GM23248 (cell line): ENCODE measurements at places on chromosomes 5 and 9. TPM values are rescaled to one million over a fixed set of nuclear protein-coding genes. Genes with fewer than 3 reads are reported as not detected.

LTC4S gene
- 3.7 and 6.6 TPM in 2 replicates for total RNA-seq

ACOT12 gene
- not detected in 2 replicates for total RNA-seq

FUBP3 gene
- 52.0 and 53.5 TPM in 2 replicates for total RNA-seq

ARL14EPL gene
- total RNA-seq = not detected in 2 replicates

CDH9 gene
- not detected in 2 replicates for total RNA-seq

ABCA2 gene
- total RNA-seq = 33.2 and 49.4 TPM in 2 replicates

LCN1 gene
- total RNA-seq = not detected in 2 replicates

IL3 gene
- not detected in 2 replicates for total RNA-seq

IPO11 gene
- 19.5 and 26.5 TPM in 2 replicates for total RNA-seq

GRM6 gene
- total RNA-seq = not detected in 2 replicates

ITK gene
- total RNA-seq = 0.11 TPM in 1 of 2 replicates, not detected in the other

LHFPL2 gene
- total RNA-seq = 13.7 and 14.4 TPM in 2 replicates

GZMA gene
- total RNA-seq = not detected in 2 replicates

KIF20A gene
- total RNA-seq = 26.0 and 27.3 TPM in 2 replicates

FOXD4L5 gene
- total RNA-seq = not detected in 2 replicates

C5orf52 gene
- total RNA-seq = not detected in 2 replicates

PLPP7 gene
- total RNA-seq = 0.13 and 0.32 TPM in 2 replicates

GCNT4 gene
- total RNA-seq = 1.4 and 2.8 TPM in 2 replicates

SLC36A3 gene
- total RNA-seq = not detected in 2 replicates

KIF27 gene
- total RNA-seq = 2.5 and 3.5 TPM in 2 replicates

HMGCS1 gene
- total RNA-seq = 10.4 and 14.8 TPM in 2 replicates

LURAP1L gene
- total RNA-seq = 16.2 and 30.4 TPM in 2 replicates

PPP3R2 gene
- total RNA-seq = not detected in 2 replicates

SLC22A4 gene
- total RNA-seq = 26.0 and 26.3 TPM in 2 replicates

NDOR1 gene
- 12.1 and 12.4 TPM in 2 replicates for total RNA-seq

PCDHA6 gene
- total RNA-seq = 0.13 and 0.22 TPM in 2 replicates

ARL15 gene
- 7.8 and 15.4 TPM in 2 replicates for total RNA-seq

FER gene
- total RNA-seq = 16.6 and 26.8 TPM in 2 replicates

SHC3 gene
- 0.54 and 0.63 TPM in 2 replicates for total RNA-seq

PCDHGA11 gene
- 21.7 and 25.3 TPM in 2 replicates for total RNA-seq

PARP8 gene
- 1.1 and 1.9 TPM in 2 replicates for total RNA-seq

FYB1 gene
- under 0.01 TPM in 1 of 2 replicates, not detected in the other for total RNA-seq

LOX gene
- total RNA-seq = 418 and 440 TPM in 2 replicates

ZNF782 gene
- 2.9 and 4.8 TPM in 2 replicates for total RNA-seq

REEP2 gene
- 4.4 and 5.0 TPM in 2 replicates for total RNA-seq

EMB gene
- 0.22 TPM in 1 of 2 replicates, not detected in the other for total RNA-seq

SLC27A4 gene
- 22.9 and 30.9 TPM in 2 replicates for total RNA-seq

WNT8A gene
- total RNA-seq = not detected in 2 replicates

LAMC3 gene
- not detected in 2 replicates for total RNA-seq

CD14 gene
- 1.9 and 6.1 TPM in 2 replicates for total RNA-seq

TMEM252 gene
- not detected in 2 replicates for total RNA-seq

IL5 gene
- not detected in 2 replicates for total RNA-seq

NEUROG1 gene
- not detected in 2 replicates for total RNA-seq

TAF11L12 gene
- not detected in 2 replicates for total RNA-seq

GARIN3 gene
- not detected in 2 replicates for total RNA-seq

KCNV2 gene
- not detected in 2 replicates for total RNA-seq

FKBP15 gene
- 23.1 and 26.1 TPM in 2 replicates for total RNA-seq

IL7R gene
- total RNA-seq = 12.6 and 16.9 TPM in 2 replicates

ZSWIM6 gene
- total RNA-seq = 3.9 and 4.8 TPM in 2 replicates

ARHGEF28 gene
- total RNA-seq = 8.9 and 9.6 TPM in 2 replicates

DAB2 gene
- total RNA-seq = 211 and 266 TPM in 2 replicates

SLC1A3 gene
- 1.8 and 2.5 TPM in 2 replicates for total RNA-seq

KIF12 gene
- not detected in 2 replicates for total RNA-seq

ELOVL7 gene
- total RNA-seq = not detected in 2 replicates
